ENCODE measurements at places on chromosomes 16 and 17.
A peak's percentile ranks its signal among the peaks of the same experiment; 100 is the strongest.

DNA sequence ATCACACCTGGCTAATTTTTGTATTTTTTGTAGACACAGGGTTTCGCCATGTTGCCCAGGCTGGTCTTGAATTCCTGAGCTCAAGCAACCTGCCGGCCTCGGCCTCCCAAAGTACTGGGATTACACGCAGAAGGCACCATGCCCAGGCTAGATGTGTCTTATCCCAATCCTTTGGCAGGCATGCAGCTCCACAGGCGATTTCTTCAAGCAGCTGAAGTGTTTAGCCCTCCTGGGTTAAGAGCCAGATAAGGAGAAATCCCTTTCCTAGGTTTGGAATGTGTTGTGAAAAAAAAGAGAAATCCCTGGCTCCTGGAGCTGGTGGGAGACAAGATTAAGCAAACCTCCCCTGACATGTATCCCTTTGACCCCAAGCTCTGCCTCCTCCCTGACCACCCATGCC is 2.1 kb upstream of the NHERF1 start:
- no peak for DNase-seq

GRCh38 chr17:3529817-3530741 is 27.5 kb downstream of the TRPV3 start:
- no peak for DNase-seq

GRCh38 chr17:39671651-39672521 is 3.6 kb downstream of the PNMT start:
- peak; percentile 42 for DNase-seq

GRCh38 chr16:27994686-27995085 is 68.8 kb downstream of the GSG1L start:
- DNase-seq: no peak

- no peak for DNase-seq
Observed at GRCh38 chr17:76987486-76988093, 119.4 kb downstream of the MGAT5B start.

Data from COR-L47 (cell line).